ENCODE measurements at places on chromosomes 2 and 18.

- DNase-seq: no peak
Measured at GRCh38 chr2:28068088-28068487, 177.6 kb downstream of the BABAM2 start.

DNA sequence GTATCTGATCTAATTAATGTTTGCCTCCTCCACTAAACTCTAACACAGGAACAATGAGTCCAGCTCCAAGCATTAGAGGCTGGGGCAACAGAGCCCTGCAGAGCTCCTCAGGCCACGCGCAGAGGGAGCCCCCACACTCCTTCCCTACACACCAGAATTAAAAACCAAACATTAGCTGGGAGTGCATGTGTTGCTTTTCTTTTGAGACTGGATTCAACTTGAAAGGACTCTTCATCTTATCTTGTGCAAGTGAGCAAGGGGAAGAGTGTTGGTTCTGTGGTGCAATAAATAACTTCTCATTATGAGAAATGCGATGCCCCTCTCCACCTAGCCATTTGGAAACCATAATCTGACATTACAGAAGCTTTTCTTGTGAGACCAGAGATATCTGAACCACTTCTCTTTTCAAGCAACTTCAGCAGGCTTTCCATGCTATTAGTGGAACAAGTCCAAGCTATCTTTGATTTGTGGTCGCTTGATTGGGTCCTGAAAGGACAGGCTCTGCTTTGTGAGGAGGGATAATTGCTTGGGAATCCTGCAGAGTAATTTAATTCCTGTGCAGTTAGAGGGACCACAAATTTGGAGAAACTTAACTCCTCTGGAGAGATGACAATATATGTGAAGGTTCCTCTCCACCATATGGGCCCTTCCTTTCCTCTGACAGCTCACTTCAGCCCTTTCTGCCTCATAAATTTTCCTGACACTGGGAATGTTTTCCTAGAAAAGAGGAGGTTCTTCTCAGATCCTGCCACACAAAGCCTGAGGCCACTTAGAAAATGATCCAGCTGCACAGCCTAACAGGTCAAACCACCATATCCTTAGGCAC is 112.5 kb downstream of the ATL2 start:
- no peak for DNase-seq

DNA sequence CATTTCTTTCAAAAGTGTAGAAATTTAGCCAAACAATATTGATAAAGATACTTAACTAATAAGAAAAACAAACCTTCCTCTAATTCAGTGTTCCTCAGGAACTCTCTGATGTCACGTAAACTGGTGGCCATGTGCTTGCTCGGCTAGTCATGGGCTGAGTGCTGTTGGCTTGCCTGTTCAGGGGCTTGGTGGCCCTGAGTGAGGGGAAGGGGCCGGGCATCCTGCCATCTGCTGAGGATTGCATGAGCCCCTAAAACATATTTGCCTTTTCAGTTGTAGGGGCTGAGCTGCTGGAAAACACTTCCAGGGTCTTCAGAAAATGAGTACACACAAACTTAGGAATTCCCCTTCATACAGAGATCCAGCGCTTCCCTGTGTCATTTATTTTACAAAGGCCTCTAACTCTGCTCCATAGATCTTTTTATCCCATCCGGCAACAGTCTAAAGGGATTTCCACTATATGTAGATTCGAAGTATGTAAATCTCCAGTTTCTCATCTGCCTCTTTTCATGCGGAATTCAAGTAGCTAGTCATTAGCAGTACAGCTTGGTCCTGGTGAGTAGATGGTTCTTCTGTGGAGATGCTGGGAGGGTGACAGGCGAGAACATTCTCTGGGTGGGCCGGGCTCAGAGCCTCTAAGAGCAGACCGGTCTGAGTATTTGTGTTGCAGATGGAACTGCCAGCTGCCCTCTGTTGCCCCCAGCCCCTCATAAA is 20.1 kb upstream of the NFATC1 start:
- no peak for DNase-seq

- no peak for DNase-seq
Measured at GRCh38 chr2:130764035-130764820, 8.9 kb downstream of the AMER3 start.

- no peak for DNase-seq
Measured at GRCh38 chr2:192957425-192957824, 762.7 kb upstream of the TMEFF2 start.

DNA sequence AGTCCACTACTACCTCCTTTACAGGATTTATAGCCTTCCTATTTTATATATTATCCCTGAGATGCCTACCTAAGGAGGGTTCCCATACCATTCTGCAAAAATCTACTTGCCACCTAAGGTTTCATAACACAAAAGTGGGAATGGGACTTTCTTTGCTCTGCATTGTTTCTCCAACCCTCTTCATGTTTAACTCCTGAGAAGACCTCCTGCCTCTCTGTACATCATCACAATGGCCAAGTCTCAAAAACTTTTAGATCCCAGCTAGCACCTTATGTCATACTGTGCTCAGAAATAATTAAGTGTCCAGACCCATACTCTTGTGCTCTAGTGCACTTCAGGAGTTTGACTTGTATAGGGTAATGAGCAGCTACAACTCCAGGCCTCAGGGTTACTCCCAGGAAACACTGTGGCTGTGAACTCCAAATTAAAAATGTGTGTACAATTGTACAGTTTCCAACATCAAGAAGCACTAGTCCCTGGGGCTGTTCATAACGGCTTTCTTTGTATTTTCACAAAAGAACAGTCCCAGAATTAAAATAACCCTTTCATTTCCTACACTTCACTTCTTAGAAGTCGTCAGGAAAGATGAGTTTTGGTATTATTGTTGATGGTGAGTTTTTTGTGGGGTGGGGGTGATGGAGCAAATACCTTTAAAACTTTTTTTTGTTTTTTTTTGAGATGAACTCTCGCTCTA is 39.4 kb downstream of the METAP1D start:
- no peak for DNase-seq

GRCh38 chr2:167719410-167719809 is 528.0 kb downstream of the STK39 start:
- DNase-seq: no peak
